CD4-positive, alpha-beta T cell treated with Interleukin-2 at 100 ng/mL for 4 hours (primary cell): ENCODE measurements at places on chromosomes 5 and 9.

DNA sequence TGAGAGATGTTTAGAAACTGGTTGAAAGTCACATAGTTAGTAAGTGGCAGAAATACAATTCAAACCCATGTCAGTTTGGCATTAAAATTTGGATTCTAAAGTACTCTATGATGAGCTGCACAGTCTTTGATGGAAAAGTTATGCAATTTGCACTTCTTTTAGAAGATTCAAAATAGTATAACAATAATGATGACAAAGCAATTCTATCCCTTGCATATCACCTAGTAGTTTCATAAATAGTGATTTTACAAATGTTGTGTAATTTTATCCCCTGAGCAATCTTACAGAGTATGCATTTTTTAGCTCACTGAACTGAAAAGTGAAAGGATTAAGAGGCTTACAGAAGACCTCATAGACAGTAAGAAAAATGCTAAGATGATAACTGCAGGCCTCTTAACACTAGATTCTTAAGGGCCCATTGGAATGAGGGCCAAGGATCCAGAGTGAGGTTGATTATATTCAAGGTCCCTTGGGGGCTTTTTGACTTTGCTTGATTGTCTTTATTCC lies 3.7 kb downstream of the C5orf46 start:
- no peak for DNase-seq

GRCh38 chr5:32507738-32508434 lies 63.3 kb upstream of the ZFR start:
- DNase-seq = no peak

- DNase-seq = peak; percentile 5
Measured at GRCh38 chr5:132557478-132558172, 848 bp downstream of the RAD50 start.

- no peak for DNase-seq
Measured at GRCh38 chr5:139954462-139954861, 88.6 kb downstream of the NRG2 start.

DNA sequence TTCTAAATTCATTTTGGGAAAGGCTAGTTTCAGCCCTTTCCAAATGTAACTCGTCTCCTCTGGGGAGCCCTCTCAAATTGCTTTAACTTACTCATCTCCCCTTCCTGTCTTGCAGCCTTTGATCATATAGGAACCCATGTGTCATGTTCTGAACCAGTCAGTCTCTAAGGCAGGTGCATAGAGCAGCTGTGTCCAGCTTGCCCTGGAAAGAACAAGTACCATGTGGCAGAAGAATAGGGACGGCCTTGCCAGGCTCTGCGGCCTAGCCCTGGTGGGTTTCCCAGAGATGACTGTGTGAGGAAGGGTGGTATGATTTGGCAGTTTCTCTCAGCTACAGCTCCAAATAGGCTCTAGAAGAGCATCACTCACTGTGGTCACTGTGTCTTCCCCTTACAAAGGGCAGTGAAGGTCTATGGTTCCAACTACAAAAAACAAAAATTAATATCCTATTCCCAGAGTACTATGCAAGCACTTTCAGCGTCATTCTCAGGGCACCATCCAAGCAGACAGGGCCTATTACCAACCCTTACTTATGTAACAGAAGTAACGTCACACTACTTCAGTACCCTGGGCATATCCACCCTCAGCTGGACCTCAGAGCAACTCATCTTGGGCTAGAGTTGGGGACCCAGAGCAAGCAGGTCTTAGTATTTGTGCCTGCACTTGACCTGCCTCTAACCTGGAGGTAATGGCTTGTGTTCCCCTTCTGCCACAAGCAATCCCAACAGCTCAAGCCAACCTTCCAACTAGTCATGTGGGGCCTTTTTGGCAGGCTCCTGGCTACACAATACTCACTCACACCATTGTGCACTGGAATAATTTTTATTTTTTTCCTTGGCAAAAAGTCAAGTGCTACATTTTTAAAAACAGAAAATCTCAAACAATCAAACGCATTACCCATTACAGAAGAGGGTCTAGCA lies 37.2 kb upstream of the UBAP2 start:
- DNase-seq = no peak

GRCh38 chr5:90874066-90874465 lies 315.5 kb downstream of the ADGRV1 start:
- no peak for DNase-seq

- no peak for DNase-seq
Measured at GRCh38 chr5:67805666-67806348, 409.7 kb upstream of the PIK3R1 start.

GRCh38 chr5:135076051-135076491 lies 42.0 kb upstream of the PITX1 start:
- DNase-seq = no peak

DNA sequence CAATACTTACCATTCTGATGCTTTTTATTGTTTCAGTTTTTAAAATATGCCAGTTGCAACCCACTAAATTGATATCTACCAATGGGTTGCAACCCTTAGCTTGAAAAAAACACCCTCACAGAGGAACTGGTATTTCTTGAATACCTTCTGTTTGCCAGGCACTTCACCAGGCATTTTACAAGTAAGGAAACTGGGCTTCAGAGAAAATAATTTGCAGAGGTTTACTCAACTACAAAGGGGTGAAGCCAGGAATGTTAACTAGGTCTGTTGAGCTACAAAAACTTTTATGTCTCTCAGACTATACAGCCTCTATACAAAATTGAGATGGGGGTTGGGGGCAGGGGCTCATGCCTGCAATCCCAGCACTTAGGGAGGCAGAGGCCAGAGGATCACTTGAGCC lies 65.0 kb downstream of the STX17 start:
- no peak for DNase-seq

DNA sequence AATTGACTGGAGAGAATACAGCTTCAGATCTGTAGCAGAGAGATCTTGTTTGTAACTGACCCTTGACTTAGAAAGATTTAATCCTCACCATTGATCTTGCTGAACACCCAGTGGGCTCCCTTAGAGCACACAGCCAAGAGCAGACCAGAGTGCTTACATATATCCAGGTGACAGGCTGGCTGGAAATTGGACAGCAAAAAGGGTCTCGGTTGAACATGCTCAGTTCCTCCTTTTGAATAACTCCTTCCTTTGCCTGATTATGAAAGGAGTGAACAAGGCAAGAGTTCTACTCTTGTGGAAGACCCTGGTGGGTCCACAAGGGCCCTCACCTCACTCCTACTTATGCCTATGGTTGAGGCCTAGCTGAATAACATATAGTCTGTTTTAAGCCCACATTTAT lies 134.2 kb upstream of the LHFPL2 start:
- DNase-seq = no peak

- DNase-seq = no peak
Measured at GRCh38 chr5:81760521-81760920, 9.6 kb upstream of the SSBP2 start.

- peak; percentile 22 for DNase-seq
Measured at GRCh38 chr5:54249210-54250028, 61.0 kb downstream of the ARL15 start.

DNA sequence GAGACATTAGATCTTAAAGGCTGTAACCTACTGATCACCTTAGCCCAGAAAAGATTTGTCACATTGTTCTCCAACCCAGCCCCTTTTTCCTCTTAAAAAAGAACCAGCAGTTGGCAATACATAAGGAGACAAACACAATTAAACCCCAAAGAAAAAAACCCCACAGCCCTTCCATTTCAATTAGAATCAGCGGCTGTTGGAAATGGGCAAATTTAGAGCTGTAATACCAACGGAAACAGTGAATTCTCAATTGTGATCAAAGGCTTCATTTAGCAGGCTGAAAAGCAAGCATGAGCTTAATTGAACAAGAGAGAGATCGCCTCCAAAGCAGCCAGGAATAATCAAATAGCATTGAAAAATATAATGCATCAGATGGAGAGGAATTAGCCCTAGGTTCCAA lies 153.6 kb downstream of the FAM114A2 start:
- no peak for DNase-seq

DNA sequence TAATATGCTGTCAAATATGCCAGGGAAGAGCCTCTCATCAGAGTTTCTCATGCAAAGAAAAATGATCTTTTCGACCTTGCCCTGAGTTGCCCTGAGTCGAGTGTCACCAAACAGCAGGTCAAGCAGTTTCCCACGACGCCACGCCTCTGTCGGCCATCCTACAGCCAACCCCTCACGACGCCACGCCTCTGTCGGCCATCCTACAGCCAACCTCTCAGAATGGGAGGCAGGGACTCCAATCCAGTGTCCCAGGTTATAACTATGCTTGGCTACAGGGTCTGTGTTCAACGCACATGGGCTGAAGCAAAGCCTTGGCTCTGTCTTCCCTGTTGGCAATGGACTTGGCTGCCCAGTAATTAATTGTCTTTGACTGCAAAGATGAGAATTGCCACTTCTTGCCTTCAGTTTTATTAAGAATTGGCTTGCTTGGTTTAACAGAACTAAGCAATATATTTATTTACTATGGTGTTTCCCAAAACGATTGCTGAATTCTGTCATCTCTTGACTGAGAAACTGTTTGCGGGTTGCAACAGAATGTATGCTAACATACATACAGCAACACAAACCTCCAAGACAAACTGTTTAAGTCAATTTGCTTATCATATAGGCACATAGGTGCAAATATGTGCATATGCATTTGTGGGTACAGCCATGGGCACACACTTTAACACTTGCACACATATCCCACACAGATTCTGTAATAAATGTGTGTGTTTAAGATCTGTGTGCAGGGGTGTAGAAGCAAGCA lies 352.9 kb downstream of the GLIS3 start:
- DNase-seq = no peak

- DNase-seq = no peak
Measured at GRCh38 chr5:101455851-101456250, 552.8 kb upstream of the ST8SIA4 start.

GRCh38 chr5:78819166-78819565 lies 165.9 kb downstream of the ARSB start:
- no peak for DNase-seq

DNA sequence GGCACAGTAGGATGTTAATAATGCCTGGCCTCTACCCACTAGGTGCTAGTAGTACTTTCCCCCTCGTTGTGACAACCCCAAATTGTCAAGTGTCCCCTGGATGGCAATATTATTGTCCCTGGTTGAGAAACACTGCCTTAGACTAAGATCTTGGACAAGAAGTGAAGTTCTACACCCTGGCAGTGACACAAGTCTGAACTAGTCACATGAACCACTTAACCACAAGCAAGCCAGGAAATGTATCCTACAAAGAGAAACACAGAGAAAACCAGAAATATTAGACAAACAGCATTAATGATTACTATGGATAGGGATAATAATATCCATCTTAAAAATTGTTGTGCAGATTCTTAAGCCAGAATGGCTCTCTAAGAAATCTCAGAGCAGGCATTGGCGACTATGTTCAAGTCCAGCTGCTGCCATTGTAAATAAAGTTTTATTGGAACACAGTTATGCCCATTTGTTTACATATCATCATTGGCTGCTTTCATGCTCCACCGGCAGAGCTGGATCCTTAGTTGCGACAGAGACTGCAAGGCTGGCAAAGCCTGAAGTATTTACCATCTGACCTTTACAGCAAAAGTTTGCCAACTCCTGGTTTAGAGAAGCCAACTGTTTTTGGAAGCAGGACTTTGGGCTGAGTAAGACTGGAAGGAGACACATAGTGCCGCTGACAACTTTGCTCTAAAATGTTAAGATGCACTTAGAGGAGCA lies 80.8 kb downstream of the NTRK2 start:
- DNase-seq = no peak

GRCh38 chr9:96502539-96503373 lies 52.8 kb downstream of the HABP4 start:
- DNase-seq = no peak

DNA sequence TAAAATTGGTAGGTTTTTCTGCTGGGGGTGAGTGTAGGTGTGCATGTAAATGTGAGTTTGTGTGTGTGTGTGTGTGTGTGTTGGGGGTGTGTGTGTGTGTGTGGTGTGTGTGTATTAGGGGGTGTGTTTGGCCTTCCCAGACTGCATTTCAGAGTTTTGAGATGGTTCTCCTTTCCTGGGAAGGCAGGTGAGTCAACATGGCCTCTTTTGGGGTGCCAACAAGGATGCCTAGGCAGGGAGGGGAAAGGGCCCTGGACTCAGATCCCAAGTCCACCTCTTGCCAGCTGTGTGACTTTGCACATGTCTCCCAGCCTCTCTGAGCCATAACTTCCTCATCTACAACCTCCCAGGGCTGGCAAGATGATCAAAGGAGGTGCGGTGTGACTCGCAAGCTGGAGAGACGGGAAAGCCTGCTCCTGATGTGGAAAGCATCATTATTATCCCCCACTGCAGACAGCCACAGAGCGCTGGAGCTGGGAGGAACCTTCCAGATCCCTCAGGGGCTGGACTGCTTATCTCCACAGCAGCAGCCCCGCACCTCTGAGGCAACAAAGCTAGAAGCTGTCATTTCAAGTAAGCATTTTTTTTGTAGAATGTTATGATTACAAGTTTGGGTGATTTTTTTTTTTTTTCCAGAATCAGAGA lies 63.5 kb upstream of the TBC1D2 start:
- DNase-seq = no peak

DNA sequence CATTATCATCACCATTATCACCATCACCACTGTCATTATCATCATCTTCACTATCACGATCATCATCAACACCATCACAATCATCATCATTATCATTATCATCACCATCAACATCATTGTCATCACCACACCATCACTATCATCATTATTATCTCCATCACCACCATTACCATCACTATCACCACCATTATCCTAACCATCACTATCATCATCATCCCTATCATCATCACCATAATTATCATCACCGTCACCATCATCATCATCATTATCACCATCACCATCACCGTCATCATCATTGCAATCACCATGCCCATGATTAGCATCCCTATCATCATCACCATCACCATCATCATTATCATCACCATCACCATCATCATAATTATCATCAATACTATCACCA lies 311.9 kb downstream of the IRX2 start:
- no peak for DNase-seq

- no peak for DNase-seq
Measured at GRCh38 chr5:59833448-59833847, 60.1 kb downstream of the PDE4D start.

DNA sequence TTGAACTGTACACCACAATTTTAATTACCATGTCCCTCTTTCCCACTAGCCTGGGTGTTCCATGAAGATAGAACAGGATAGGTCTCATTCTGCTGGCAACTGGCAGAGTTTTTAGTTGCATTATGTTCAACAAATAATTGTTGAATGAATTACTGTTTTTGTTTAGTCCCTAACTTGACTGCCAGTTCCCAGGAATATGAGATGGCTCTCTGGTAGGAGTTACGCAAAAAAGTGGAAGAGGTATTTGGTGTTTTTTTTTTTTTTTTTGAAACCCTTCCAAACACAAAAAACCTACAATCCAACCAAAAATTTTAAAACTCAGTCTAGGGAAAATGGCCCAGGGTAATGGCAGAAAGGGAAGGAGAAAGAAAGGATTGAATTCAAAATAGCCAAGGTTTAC lies 153.6 kb downstream of the GNAQ start:
- DNase-seq = no peak

DNA sequence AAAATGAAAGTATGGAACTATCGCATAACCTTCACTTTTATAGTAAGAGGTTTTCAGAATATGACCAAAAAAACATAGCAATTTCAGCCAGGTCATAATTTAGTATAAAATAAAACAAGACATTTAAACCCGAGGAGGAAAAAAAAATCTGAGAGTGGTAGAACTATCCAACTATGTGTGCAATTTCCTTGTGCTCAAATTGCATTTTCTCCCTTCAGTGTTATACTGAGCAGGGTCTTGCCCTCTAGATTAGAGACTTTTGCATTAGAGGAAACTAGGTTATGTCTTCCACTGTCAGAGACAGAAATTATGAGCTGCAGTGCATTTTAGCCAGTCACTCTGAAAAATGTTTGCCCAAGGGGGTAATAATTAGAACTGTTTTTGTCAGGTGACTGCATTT lies 330.6 kb downstream of the NR2F1-AS1 start:
- DNase-seq = no peak

- no peak for DNase-seq
Measured at GRCh38 chr5:174827558-174827957, 103.2 kb downstream of the MSX2 start.
